Nasal cavity respiratory epithelium epithelial cell of viscerocranial mucosa (primary cell): ENCODE measurements at places on chromosomes 12 and 14. TPM values are rescaled to one million over a fixed set of nuclear protein-coding genes. Genes with fewer than 3 reads are reported as not detected.

Gene SELPLG
- under 0.01 and 0.50 TPM in 2 replicates for total RNA-seq

Gene RAD9B
- total RNA-seq: 0.34 and 0.57 TPM in 2 replicates

Gene HCAR2
- 3.4 and 4.5 TPM in 2 replicates for total RNA-seq

Gene OR2AP1
- not detected in 2 replicates for total RNA-seq

Gene SLC6A12
- 0.14 TPM in 1 of 2 replicates, not detected in the other for total RNA-seq

Gene PAH
- total RNA-seq: not detected in 2 replicates

Gene TMEM132D
- not detected in 2 replicates for total RNA-seq

Gene ATG101
- total RNA-seq: 84.5 and 144 TPM in 2 replicates

Gene TBX3
- total RNA-seq: 0.21 and 2.4 TPM in 2 replicates

Gene TMX1
- 45.8 and 48.5 TPM in 2 replicates for total RNA-seq

Gene SLC5A8
- not detected in 2 replicates for total RNA-seq

Gene NFE2
- not detected in 2 replicates for total RNA-seq

Gene CLEC9A
- not detected in 2 replicates for total RNA-seq

Gene HOXC12
- total RNA-seq: not detected in 2 replicates

Gene TGM1
- total RNA-seq: 87.8 and 123 TPM in 2 replicates
